AML-193 (cell line): ENCODE measurements at places on chromosomes 6 and 20.

DNA sequence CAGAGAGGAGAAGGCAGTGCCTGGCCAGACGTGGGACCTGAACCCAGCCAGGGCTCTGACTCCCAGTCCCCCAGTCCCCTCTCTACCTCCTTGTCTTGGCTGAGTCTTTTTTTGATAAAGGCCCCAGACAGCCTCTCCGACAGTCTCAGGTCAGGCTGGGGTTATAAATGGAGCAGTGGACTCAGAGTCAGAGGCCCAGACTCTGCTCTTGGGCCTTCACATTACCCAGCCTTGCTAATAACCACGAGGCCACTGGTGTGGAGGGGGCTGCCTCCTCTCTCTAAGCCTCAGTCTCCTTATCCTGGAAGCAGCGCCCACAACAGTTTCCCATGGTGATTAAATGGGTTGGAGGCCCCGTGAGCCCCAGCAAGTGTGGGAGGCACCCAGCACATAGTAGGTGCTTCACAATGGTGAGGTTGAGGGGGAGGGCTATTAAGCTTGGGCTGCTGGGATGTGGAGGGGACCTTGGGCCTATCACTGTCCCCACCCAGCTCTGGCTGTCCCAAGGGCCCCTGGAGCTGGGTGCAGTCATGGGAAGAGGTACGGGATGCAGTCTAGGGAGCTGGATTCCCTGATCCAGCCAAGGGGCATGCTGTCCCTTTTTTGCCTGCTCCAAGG lies 35.7 kb downstream of the TGM2 start:
- DNase-seq: no peak

DNA sequence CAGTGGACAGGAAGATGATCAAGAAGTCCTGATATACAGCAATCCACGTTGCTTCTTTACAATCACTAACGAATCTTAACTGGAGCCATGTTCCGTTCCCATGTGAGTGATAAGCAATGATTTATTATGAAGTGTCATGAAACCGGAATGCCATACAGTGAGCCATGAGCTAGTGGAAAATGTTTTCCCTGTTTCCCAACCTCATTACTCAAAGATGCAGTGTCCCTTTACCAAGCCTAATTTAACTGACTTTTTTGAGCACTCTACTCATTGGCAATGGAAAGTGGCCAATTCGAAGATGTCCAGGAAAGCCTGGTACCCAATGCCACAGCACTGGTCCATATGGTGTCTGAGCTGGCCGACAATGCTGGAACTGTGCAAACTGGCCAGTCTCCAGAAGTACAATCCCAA lies 148.3 kb downstream of the ZNF217 start:
- no peak for DNase-seq

- DNase-seq: no peak
Observed at GRCh38 chr20:61135968-61136367, 116.1 kb upstream of the CDH4 start.

DNA sequence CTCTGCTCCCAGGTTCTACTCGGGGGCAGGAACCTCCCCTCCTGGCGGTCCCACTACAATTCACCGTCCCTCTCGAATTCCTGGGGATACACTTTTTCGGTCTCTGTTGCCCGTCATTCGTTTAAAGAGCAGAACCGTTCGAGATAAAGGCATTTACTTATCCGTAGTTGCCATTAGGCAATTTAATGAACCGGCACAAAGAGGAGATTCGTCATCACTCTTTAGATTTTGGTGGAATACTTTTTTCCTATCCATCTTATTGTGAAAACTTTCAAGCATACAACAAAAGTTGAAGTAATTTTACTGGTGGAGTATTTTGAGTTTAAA lies 1.2 kb upstream of the CD24 start:
- no peak for DNase-seq

DNA sequence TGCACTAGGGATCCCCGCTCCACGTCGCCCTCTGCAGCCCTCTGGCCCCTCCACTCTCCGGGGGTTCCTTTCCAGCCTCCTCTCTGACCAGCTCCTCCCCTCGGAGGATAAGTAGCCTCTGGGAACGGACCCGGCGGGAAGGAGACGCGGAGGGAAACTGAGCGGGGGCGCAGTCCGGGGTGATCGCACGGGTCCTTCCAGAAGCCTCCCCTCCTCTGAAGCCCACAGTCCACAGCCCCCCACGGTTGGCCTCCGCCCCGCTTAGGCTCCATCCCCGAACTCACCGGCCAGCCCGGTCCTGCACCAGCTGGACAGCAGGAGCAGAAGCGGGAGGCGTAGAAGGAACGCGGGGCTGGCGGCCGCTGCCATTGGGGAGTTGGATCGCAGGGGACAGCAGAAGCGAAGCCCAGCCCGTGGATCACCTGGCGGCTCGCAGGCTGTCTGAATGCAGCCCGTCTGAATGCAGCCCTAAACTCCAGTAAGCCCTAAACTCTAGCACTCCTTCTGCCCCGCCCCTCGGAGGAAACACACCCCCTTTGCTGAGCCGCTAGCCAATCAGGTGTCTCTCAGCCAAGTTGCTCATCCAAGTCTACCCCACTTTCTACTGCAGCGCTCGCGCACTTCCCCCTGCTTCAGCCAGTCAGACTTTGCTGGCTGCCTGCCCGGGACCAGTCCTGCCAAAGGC lies at the start of gene RAET1G:
TSS of gene RAET1G (minus strand) at position 480 of the 685 bp plus-strand sequence. CDS start at position 369, 111 bp downstream.
- no peak for DNase-seq

DNA sequence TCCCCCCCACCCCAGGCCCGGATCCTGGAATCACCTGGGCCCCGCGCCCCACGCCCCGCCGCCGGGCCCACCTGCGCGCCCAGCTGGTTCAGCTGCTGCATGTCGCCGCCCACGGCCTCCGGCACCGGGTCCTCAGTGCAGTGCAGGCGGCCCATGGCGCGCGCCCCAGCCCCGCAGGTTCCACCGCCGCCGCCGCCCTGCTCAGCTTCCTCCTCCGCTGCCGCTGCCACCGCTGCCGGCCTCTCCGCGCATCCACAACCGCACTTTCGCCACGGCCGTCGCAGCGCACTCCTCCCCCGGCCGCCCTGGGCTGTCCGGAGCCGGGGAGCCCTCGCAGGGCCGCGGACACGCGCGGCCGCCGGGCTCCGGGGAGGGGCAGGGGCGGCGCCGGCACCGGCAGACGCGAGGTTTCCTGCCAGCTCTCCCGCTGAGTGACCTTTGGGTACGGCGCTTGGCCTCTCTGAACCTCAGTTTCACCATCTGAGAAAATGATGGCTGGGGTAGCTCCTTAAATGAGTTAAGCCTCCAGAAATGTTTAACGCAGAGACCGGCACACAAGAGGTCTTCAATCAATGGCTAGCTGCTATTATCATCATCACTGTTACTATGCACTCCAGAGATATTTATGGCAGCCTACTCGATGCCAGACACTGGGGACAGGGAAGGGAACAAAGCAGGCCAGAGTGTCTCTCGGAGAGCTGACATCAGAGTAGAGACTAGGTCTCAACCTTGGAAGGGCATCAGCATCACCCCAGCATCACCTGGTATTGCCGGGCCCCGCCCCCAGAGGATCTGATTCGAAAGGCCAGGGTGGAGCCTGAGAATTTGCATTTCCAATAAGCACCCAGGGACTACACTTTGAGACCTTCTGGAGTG lies at the start of gene COMMD7:
TSS of gene COMMD7 (minus strand) at position 231 of the 876 bp plus-strand sequence. CDS start at position 155, 76 bp downstream.
- peak; percentile 32 for DNase-seq

- no peak for DNase-seq
Observed at GRCh38 chr6:7004581-7005297, 103.0 kb upstream of the RREB1 start.

GRCh38 chr20:23637282-23638221 lies at the start of gene CST3:
Gene CST3, minus strand, starts transcription at chr20:23637955. Its CDS starts 93 bp downstream, at chr20:23637862.
- peak; percentile 42 for DNase-seq

DNA sequence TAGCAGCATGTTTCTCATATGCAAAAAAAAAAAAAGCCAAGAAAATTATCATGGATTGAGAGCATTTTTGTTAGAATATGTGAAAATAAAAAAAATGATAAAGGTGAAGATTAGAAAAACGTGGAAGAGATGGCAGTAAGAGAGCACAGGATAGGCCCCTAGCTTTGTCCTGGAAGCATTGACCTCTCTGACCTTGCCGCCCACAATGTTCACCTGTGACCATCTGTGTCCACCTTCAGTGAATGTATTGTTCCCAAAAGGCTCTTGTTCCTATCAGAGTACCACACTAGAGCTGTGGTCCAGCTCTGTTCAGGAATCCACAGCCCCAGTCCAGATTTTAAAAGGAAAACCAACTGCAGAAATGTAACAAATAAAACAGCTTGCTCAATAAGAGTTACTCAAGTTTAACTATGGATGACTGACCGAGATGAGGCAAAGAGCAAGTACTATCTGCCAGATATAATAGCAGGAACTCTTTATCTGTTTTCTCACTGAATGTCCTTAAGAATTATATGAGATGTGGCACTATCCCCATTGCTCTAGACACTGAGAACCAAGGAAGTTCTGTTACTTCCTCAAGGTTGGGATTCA lies 287.7 kb upstream of the STXBP5 start:
- DNase-seq: no peak

DNA sequence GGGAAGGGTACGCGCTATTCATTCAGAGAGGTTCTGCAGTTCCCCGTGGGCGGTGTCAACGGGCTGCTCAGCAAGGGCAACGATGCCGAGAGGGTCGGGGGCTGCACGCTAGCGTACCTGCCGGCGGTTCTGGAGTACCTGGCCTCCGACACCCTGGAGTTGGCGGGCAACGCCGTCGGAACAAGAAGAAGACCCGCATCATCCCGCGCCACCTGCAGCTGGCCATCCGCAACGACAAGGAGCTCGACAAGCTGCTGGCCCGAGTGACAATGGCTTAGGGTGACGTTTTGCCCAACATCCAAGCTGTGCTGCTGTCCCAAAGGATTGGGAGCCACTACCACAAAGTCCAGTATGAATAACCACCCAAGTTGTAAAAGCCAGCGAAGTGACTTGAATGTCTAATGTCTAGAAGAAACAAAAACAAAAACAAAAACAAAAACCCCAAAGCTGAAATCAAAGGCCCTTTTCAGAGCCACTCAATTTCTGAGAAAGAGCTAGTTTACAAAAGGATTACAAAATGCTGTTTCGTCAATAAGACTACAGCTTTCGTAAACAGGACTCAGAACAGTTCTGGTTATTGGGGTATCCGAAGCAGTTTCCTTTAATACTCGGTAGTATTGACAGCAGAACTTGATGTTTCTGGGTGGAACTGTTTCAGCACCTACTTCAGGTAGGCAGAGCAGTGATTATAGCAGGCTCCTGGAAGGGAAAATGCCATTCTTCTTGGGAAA lies 21.9 kb upstream of the SLC17A4 start:
- no peak for DNase-seq

GRCh38 chr6:95743591-95743990 lies 166.3 kb downstream of the MANEA start:
- no peak for DNase-seq

GRCh38 chr6:163679753-163680152 lies 265.2 kb downstream of the QKI start:
- DNase-seq: no peak

GRCh38 chr20:24779946-24780345 lies 169.1 kb upstream of the CST7 start:
- no peak for DNase-seq

- no peak for DNase-seq
Observed at GRCh38 chr6:71419217-71420094, 130.8 kb downstream of the OGFRL1 start.

DNA sequence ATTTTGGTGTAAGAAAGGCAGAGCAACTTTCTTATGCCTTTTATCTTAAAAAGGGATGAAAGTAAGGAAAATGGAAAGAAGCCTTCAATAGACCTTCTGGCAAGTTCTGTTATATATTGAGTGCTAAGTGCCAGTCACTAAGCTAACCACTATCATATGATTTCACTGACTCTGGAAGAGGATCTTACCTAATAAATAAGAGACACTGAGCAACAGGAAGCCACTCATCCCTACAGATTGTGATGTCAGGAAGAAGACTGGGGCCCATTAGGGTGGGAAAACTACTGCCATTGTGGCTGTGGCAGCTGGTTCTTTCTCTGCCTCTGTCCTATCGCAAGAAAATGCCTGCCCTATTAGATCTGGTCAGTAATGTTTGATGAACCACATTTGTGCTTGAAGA lies 89.6 kb downstream of the AIG1 start:
- DNase-seq: no peak

DNA sequence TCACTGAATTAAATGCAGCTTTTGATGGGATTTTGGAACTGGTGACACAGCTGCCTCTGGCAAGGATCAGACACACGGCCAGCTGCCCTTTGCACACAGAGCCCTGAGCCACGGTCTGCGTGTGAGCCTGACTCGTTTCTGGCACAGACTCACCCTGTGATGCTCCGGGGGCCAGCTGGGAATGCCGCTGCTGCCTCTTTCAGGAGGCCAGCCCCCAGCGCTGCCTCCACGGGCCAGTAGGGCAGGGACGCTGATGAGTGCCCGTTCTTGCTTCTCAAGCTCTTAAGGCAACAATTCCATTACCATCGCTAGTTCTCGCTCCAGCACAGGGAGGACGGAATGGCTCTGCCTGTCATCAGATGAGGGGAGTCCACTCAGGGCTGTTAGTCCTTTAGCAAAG lies 61.6 kb downstream of the IRF4 start:
- no peak for DNase-seq

DNA sequence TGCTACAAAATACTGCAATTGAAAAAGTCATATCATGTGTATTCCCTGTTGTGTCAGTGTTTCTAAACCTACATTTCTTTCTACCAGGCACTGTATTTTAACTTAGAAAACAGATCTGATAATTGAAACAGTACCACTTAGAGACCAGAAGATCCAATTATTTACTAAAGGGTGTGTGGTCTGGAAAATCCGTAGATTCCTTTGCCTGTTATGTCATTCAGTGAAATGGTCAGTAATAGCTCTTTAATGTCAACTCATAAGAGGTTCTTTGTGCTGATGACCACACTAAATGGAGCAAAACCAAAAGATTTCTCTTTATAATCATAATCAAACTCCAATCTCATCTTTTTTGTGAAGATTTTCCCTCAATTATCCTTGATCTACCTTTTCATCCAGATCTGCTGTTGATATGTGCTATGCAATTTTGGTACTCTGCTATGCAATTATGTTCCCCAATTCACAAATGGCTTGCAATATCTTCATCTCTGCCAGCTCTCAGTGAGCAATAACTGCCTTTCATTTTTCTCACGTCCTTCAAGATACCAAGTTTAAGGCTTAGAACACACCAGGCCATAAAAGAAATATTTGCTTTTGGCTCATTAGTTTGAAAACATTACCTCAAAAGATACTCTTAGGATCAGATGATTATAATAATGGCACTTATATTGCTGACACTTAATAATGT lies 165.5 kb downstream of the MOXD1 start:
- DNase-seq: no peak

DNA sequence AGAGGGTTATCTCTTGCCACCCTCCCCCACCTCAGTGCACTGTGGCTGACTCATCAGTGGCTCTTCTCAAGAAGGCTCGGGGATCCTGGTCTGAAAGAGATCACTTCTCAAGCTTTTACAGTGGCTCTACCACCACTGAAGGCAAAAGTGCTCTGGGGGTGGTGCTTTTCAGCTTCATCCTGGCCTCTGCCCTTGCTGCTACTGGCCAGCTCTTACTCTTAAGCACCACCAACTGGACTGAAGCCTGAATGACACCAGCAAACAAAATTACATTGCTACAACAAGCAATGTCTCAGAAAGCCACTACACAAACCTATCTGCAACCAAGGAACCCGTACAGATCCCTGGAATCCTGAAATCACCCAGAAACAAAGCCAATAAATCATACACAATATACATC lies 402.1 kb downstream of the EPHA7 start:
- DNase-seq: no peak
